Uterine smooth muscle cell (primary cell): ENCODE measurements at places on chromosomes 12 and 14. TPM values are rescaled to one million over a fixed set of nuclear protein-coding genes. Genes with fewer than 3 reads are reported as not detected.

The SERPINA10 gene
- under 0.01 TPM in 1 of 2 replicates, not detected in the other for total RNA-seq

The PLCZ1 gene
- total RNA-seq: not detected in 2 replicates

The ANG gene
- 5.3 and 5.4 TPM in 2 replicates for total RNA-seq

The SYT10 gene
- total RNA-seq: not detected in 2 replicates

The PTGER2 gene
- 17.5 and 22.9 TPM in 2 replicates for total RNA-seq

The SLC17A8 gene
- 0.12 TPM in 1 of 2 replicates, not detected in the other for total RNA-seq

The ANO4 gene
- total RNA-seq: 5.9 and 7.4 TPM in 2 replicates

The GPRC5D gene
- not detected in 2 replicates for total RNA-seq

The IL22 gene
- not detected in 2 replicates for total RNA-seq

The TAS2R30 gene
- 6.5 and 9.1 TPM in 2 replicates for total RNA-seq

The KRT71 gene
- total RNA-seq: not detected in 2 replicates

The PRKCH gene
- 0.55 and 1.5 TPM in 2 replicates for total RNA-seq

The EMP1 gene
- total RNA-seq: 77.4 and 264 TPM in 2 replicates

The DENND5B gene
- total RNA-seq: 7.9 and 8.5 TPM in 2 replicates

The DDX47 gene
- total RNA-seq: 67.7 and 86.7 TPM in 2 replicates

The SEL1L gene
- total RNA-seq: 122 and 288 TPM in 2 replicates

The REM2 gene
- total RNA-seq: 0.12 and 0.22 TPM in 2 replicates

The FUT8 gene
- total RNA-seq: 139 and 141 TPM in 2 replicates

The CHGA gene
- total RNA-seq: not detected in 2 replicates

The ERBB3 gene
- total RNA-seq: 0.11 and 0.75 TPM in 2 replicates

The REP15 gene
- total RNA-seq: 2.2 and 2.3 TPM in 2 replicates

The ETFBKMT gene
- 3.3 and 5.9 TPM in 2 replicates for total RNA-seq

The PLEKHD1 gene
- under 0.01 TPM in 2 replicates for total RNA-seq

The COX8C gene
- total RNA-seq: not detected in 2 replicates

The E2F7 gene
- total RNA-seq: 26.4 and 32.6 TPM in 2 replicates

The CRIP2 gene
- 37.4 and 50.0 TPM in 2 replicates for total RNA-seq

The FGD4 gene
- 2.1 and 3.1 TPM in 2 replicates for total RNA-seq

The BICDL1 gene
- total RNA-seq: 0.11 and 0.25 TPM in 2 replicates

The TRHDE gene
- 87.2 and 109 TPM in 2 replicates for total RNA-seq

The GPD1 gene
- 0.25 TPM in 1 of 2 replicates, not detected in the other for total RNA-seq

The LYZ gene
- not detected in 2 replicates for total RNA-seq

The ANHX gene
- total RNA-seq: not detected in 2 replicates

The TMEM229B gene
- 0.33 and 0.62 TPM in 2 replicates for total RNA-seq

The EML1 gene
- 60.3 and 73.4 TPM in 2 replicates for total RNA-seq

The CRY1 gene
- total RNA-seq: 15.8 and 16.5 TPM in 2 replicates

The PLEKHH1 gene
- 0.62 and 0.77 TPM in 2 replicates for total RNA-seq

The ADAMTS20 gene
- not detected in 2 replicates for total RNA-seq

The CD163L1 gene
- total RNA-seq: under 0.01 and 0.22 TPM in 2 replicates

The C12orf54 gene
- total RNA-seq: not detected in 2 replicates

The RNASE1 gene
- 0.22 TPM in 1 of 2 replicates, not detected in the other for total RNA-seq

The PIANP gene
- under 0.01 TPM in 1 of 2 replicates, not detected in the other for total RNA-seq

The CLEC12A gene
- total RNA-seq: not detected in 2 replicates

The PAPLN gene
- 3.8 and 5.1 TPM in 2 replicates for total RNA-seq

The TRIP11 gene
- total RNA-seq: 38.7 and 42.7 TPM in 2 replicates

The HSPA2 gene
- 5.8 and 7.5 TPM in 2 replicates for total RNA-seq

The CTSG gene
- total RNA-seq: not detected in 2 replicates

The WDR89 gene
- 17.0 TPM in 2 replicates for total RNA-seq

The OVCH1 gene
- under 0.01 TPM in 1 of 2 replicates, not detected in the other for total RNA-seq

The TROAP gene
- total RNA-seq: 9.4 and 19.1 TPM in 2 replicates

The DGLUCY gene
- total RNA-seq: 44.6 and 47.1 TPM in 2 replicates

The TMED8 gene
- total RNA-seq: 8.9 and 11.6 TPM in 2 replicates

The SAMD4A gene
- 20.2 and 26.5 TPM in 2 replicates for total RNA-seq

The LRRIQ1 gene
- total RNA-seq: 0.55 and 0.62 TPM in 2 replicates

The SRRM4 gene
- total RNA-seq: under 0.01 TPM in 1 of 2 replicates, not detected in the other
